ENCODE measurements at places on chromosomes 3 and 15. TPM values are rescaled to one million over a fixed set of nuclear protein-coding genes. Genes with fewer than 3 reads are reported as not detected.

The SLC22A13 gene
- 0.52 TPM for total RNA-seq

The CLRN1 gene
- not detected for total RNA-seq

The SLC2A2 gene
- total RNA-seq: 8.2 TPM

The PPM1L gene
- 13.7 TPM for total RNA-seq

The TM4SF1 gene
- 168 TPM for total RNA-seq

The LDHAL6B gene
- total RNA-seq: not detected

DNA sequence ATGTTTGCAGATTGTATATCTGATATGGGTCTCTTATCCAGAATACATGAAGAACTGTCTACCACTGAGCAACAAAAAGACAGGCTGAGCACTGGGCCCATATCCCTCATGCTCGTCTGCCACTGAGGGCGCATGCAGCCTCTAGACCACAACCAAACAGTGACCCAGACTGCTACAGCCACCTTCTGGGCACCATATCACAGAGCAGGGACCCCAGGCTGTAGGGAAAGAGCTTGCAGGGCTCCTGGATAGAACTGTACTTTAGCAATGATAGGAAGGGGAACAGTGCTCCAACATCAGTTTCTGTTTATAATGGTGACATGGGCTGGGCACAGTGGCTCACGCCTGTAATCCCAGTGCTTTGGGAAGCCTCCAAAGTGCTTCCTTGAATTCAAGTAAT, 40.2 kb upstream of the TMEM87A start:
- H3K27me3 ChIP-seq: no peaks in the 10 kb centered on the region
- no peaks in the 10 kb centered on the region for H3K36me3 ChIP-seq
- no peak overlapping the region for H3K4me3 ChIP-seq
- DNase-seq: no peak
- no peak overlapping the region for H3K27ac ChIP-seq

GRCh38 chr3:196772102-196772501, 32.4 kb downstream of the PAK2 start:
- H3K4me1 ChIP-seq: peaks cover 3% of the 10 kb centered on the region
- H3K36me3 ChIP-seq: no peaks in the 10 kb centered on the region

DNA sequence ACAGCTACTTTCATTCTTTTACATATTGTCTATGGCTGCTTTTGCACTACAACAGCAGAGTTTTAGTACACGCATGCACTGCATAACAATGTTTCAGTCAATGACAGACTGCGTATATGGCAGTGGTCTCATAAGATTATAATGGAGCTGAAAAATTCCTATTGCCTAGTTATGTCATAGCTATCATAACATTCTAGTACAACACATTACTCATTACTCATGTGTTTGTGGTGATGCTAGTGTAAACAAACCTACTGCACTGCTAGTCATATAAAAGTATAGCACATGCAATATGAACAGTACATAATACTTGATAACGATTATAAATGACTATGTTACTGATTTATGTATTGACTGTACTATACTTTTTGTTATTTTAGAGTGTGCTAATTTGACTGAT, 47.9 kb downstream of the QTRT2 start:
- H3K4me3 ChIP-seq: no peak overlapping the region
- H3K27ac ChIP-seq: no peak overlapping the region
- no peak for DNase-seq
- no peaks in the 10 kb centered on the region for H3K4me1 ChIP-seq

DNA sequence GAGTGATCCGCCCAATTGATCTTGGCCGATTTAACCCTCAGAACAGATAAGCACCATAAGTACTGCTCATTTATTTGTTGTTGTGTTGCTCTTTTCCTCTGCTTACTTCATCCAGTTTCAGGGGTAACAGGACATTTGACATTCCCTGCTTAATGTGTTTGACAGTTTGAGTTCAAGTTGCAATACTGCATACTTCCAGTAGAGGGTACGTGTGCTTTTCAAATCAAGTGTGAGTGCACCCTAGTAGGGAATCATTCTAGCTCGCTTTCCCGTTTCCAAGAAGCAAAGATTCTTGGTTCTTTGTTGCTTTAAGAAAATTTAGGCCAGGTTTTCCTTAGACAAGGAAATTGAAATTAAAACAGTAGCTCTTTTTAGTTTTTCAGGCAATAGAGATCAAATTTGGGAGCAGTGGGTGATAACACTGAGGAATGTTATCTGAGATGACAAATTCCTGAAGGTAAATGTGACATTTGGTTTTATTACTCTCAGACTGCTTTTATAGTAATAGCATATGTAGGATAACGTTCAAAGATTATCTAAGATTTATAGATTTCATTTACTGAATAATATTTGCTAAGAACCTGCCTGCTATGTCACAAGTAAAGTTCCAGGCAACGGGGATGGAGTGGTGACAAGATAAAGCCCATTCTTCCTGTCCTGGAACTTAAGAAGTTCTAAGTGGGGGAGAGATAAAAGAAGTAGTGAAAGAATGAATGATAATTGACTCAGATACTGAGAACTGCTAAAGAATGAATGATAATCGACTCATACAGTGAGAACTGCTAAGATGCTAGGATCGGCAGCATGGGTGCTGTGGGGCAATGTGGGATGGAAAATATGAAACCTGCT, 73.3 kb downstream of the SYNPR start:
- H3K4me3 ChIP-seq: no peak overlapping the region
- H3K4me1 ChIP-seq: no peaks in the 10 kb centered on the region
- no peak overlapping the region for H3K27ac ChIP-seq
- DNase-seq: peak; percentile 29
- no peaks in the 10 kb centered on the region for H3K27me3 ChIP-seq

DNA sequence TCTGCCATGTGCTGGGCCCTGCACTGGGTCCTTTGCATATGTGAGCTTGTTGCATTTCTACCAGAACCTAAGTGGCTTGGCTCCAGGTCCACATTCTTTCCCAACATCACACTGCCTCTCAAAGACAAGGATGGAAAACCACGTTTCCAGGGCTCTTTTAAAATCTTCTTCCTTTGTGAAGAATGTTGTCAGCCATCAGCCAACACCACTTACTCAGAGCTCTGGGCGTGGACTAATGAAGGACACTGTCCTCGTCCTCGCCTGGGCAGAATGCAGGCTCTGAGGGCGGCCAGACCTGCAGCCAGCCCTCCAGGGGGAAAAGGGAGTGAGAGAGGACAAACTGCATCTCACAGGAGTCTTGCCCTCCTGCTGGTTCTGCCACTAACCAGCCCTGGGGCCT, 49.7 kb downstream of the MAGEF1 start:
- no peak for DNase-seq
- no peaks in the 10 kb centered on the region for H3K27me3 ChIP-seq
- H3K4me3 ChIP-seq: no peak overlapping the region
- H3K36me3 ChIP-seq: no peaks in the 10 kb centered on the region
- no peak overlapping the region for H3K27ac ChIP-seq

DNA sequence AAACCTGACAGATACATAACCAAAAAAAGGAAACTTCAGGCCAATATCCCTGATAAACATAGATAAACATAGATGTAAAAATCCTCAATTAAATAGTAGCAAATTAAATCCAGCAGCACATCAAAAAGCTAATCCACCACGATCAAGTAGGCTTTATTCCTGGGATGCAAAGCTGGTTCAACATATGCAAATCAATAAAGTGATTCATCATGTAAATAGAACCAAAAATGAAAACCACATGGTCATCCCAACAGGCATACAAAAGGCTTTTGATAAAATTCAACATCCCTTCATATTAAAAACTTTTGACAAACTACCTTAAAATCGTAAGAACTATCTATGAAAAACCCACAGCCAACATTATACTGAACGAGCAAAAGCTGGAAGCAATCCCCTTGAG, 882.2 kb downstream of the NTRK3 start:
- H3K4me3 ChIP-seq: no peak overlapping the region
- no peaks in the 10 kb centered on the region for H3K4me1 ChIP-seq
- H3K27ac ChIP-seq: no peak overlapping the region
- H3K27me3 ChIP-seq: no peaks in the 10 kb centered on the region

- no peak overlapping the region for H3K27ac ChIP-seq
- peaks cover 13% of the 10 kb centered on the region for H3K36me3 ChIP-seq
- no peak for DNase-seq
- no peaks in the 10 kb centered on the region for H3K27me3 ChIP-seq
These were observed 42.2 kb downstream of the GMPS start for GRCh38 chr3:155912579-155913190.

DNA sequence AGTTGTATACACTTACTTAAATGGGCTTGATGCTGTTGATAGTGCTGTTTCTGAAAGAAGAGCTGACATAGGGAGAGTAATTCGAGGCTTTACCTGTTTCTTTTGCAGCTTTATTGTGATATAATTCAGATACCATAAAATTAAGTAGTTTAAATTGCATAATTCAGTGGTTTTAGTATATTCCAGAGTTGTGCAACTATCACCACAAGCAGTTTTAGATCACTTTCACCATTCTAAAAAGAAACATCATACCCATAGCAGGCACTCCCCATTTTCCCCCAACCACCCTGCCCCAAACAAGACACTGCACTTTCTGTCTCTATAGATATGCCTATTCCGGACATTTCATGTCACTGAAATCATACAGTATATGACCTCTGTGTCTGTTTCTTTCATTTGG, 98.5 kb downstream of the MTHFS start:
- DNase-seq: no peak
- H3K36me3 ChIP-seq: no peaks in the 10 kb centered on the region
- H3K4me3 ChIP-seq: no peak overlapping the region
- no peak overlapping the region for H3K27ac ChIP-seq
- no peaks in the 10 kb centered on the region for H3K4me1 ChIP-seq

DNA sequence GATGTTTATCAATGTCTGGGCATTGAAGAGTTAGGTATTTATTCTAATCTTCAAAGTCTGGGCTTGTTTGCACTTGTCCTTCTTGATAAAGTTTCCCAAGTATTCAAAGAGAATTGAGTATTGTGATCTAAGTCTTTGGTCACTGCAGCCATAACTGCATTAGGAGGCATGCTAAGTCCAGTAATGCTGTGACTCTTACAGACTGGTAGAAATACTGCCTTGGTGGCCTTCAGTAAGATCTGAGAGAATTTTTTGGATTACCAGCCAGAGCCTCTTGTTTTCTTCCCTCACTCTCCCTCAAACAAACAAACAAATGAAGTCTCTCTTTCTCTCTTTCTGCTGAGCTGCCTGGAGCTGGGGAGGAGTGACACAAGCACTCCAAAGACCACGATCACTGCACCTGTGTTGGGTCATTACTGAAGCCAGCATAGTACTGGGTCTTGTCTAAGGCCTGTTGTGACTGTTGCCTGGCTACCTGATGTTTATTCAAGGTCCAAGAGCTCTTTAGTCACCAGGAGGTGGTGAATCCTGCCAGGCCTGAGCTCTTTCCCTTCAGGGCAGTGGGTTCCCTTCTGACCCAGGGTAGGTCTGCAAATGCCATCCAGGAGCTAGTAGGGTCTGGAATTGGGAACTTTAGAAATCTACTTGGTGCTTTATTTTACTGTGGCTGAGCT, 14.8 kb upstream of the RBP2 start:
- peaks cover 16% of the 10 kb centered on the region for H3K4me1 ChIP-seq
- peak overlapping the region; percentile 58 for H3K27ac ChIP-seq
- H3K27me3 ChIP-seq: no peaks in the 10 kb centered on the region
- H3K4me3 ChIP-seq: no peak overlapping the region
- no peaks in the 10 kb centered on the region for H3K36me3 ChIP-seq

GRCh38 chr3:178525251-178525650, 11.0 kb upstream of the KCNMB2 start:
- no peak for DNase-seq
- no peaks in the 10 kb centered on the region for H3K4me1 ChIP-seq
- no peaks in the 10 kb centered on the region for H3K27me3 ChIP-seq
- no peaks in the 10 kb centered on the region for H3K36me3 ChIP-seq

GRCh38 chr3:179147514-179147872, 664 bp upstream of the PIK3CA start:
- no peaks in the 10 kb centered on the region for H3K36me3 ChIP-seq
- no peaks in the 10 kb centered on the region for H3K27me3 ChIP-seq
- H3K27ac ChIP-seq: peak overlapping the region; percentile 99
- peak overlapping the region; percentile 32 for H3K4me3 ChIP-seq

DNA sequence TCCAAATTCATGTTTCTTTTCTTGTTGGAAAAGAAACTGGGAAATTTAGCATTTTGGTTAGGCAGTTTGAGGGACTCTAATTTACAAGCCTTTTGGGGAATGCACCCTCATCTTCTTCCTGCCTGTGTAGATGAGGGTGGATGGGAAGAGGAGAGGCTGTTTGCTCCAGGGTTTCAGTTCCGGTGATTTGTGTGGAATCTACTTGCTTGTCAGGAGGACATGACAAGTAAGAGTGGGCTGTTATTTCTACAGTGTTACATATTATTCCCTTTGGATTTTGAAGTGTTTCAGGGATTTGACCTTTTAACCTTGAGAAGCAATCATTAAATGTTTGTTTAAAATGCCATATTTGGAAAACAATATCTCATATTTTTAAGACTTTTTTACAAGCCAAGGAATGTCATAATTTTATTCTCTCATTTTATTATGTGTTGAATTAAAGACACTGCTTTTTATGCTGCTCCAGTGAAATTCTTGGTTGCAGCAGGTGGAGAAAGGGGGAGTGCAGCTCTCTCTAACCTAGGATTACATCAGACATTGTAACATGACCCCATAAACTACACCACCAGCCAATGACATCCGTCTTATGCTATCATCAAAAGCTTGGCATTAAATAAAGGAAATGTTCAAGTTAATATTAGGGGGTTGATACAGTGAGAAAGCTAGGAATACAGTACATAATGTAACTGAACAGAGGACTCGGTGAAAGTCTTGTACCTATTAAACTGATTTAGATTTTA, 30.2 kb downstream of the PLAAT1 start:
- no peaks in the 10 kb centered on the region for H3K4me1 ChIP-seq
- no peak for DNase-seq
- H3K36me3 ChIP-seq: no peaks in the 10 kb centered on the region
- H3K27ac ChIP-seq: no peak overlapping the region
- H3K27me3 ChIP-seq: no peaks in the 10 kb centered on the region

- no peaks in the 10 kb centered on the region for H3K27me3 ChIP-seq
- H3K27ac ChIP-seq: no peak overlapping the region
- DNase-seq: no peak
- H3K4me3 ChIP-seq: no peak overlapping the region
- H3K4me1 ChIP-seq: peaks cover 2% of the 10 kb centered on the region
- H3K36me3 ChIP-seq: no peaks in the 10 kb centered on the region
These were observed 501.5 kb downstream of the ROBO2 start for GRCh38 chr3:77541203-77541922.

DNA sequence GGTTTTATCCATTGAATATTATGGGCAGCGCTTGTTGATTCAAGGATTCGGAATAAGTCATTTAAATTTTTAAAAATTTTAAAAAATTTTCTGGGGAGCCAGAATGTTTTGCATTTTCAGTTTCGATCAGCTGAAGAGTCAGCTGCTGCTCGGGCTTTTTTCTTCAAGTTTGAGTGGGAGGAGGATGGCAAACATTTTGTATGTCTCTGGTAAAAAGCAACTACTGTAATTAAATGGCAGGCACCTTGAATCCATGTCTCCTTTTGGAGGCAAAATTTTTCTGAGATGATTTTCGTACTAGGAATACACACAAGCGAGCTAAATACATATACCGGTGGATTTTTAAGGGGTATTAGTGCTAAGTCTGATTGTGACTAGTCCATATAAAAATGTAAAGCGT, 612 bp downstream of the C3orf38 start:
- no peak for DNase-seq
- H3K4me1 ChIP-seq: peaks cover 21% of the 10 kb centered on the region
- H3K4me3 ChIP-seq: peak overlapping the region; percentile 51
- no peaks in the 10 kb centered on the region for H3K36me3 ChIP-seq
